Fibroblast of villous mesenchyme (primary cell): ENCODE measurements at places on chromosomes 7 and 10. TPM values are rescaled to one million over a fixed set of nuclear protein-coding genes. Genes with fewer than 3 reads are reported as not detected.

Gene SPDYE5
- total RNA-seq: not detected in 2 replicates

DNA sequence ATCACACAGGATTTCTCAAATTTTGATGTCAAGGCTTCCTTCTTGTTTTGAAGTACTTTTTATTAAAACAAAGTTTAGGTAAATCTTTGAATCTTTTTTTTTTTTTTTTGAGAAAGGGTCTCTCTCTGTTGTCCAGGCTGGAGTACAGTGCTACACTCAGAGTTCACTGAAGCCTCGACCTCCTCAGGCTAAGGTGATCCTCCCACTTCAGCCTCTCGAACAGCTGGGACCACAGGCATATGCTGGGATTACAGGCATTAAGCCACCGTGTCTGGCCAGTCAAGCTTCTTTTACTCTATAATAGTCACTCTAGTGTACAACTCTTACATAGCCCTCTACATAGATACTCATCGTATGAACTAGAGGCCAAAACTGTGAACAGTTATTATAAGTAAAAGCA, 3.4 kb downstream of the RUFY2 start:
- no peak for DNase-seq

DNA sequence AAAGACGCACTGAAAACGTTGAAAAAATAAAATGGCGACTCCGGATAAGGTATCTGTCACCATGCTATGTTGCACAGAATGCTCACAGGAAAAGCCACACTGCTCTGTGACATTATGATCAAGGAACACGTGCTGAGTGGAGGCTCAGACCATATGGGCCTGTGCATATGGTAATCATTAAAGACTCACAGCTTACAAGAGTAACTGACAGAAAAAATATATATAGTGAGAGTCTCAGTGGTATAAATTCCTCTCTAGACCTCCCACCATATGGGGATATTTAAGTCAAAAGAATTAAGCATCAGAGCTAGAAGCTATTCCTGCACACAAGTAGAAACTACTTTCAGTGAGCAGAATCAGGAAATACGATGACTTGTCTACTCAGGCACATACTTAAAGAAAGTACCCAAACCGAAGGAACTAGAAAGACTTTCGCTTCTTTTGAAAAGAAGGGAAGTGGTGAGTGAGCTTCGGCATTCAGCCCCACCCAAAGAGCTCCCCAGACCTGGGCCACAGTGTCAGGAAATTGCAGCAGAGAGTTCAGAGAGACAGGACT, 65.1 kb upstream of the MPP7 start:
- no peak for DNase-seq

GRCh38 chr7:1558841-1559625, 3.0 kb upstream of the TMEM184A start:
- no peak for DNase-seq

DNA sequence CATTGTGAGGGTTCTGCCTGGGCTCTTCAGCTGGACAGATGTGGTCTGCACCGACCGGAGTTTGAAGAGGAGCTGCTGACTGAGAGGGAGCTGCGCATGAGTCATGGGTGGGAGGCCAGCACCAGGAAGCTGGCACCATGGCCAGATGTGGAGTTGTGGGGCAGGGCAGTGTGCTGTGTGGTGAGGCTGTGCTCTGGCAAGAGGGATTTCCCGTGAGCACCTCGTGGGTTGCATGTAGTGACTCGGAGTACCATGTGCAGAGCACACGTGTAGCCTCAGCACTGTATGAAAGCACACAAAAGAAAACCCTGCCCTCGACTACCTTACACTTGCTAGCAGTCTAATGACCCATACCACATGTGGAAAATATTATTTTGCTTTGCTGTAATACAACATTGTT, 103.4 kb downstream of the WNT2 start:
- DNase-seq: peak; percentile 70
